ENCODE measurements at places on chromosomes 1 and 21. TPM values are rescaled to one million over a fixed set of nuclear protein-coding genes. Genes with fewer than 3 reads are reported as not detected.

Gene TRIM67
- total RNA-seq: 0.03 TPM

Gene CTBS
- total RNA-seq: 12.2 TPM

Gene NBPF26
- total RNA-seq: 7.8 TPM

Gene TFF2
- total RNA-seq: not detected

Data from SK-MEL-5 (cell line).